ENCODE measurements at places on chromosomes 6 and 20.

DNA sequence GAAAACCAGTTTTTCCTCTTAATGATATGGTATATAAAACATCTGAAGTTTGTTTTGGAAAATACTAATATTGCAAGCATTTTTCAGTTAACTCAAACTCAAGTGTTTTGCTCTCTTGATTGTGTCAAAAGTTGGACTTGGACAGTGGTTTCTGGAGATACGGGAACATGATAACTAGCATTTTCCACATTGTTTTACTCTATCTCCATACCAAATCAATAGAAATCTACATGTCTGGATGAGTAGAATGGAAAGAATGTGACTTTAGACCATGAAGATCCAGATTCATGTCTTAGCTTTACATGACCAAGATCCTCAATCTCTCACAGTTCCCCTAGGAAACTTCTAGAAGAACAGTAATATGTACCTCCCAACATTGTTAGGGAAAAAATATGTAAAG is 22.2 kb upstream of the FBXO30 start:
- DNase-seq = no peak

GRCh38 chr20:15395457-15395856 is 1058.0 kb upstream of the FLRT3 start:
- DNase-seq = no peak

- no peak for DNase-seq
These were observed 23.5 kb upstream of the CMTR1 start for GRCh38 chr6:37409501-37409900.

DNA sequence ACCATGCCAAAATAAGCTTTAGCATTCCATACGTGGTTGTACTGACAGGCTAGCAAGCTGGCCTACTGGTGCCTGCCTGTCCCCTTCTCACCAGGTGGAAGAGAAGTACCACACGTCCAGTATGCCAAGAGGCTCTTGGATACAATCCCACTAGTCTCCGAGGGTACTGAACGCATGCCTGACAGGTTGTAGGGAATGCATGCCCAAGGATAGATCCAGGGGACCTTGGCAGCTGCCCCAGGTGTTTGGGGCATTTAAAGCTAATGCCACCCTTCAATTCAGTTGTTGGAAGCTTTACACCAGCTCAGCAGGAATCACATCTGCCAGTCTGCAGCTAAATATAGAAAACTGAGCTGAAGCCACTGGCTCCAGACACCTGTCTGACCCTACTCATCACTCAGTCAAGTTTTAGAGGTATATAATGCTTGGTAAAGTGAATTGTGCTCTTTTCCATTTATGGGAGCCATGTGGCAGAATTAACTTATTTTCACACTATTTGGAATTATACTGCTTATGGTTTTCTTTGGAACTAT is 4.9 kb downstream of the TUBB2B start:
- no peak for DNase-seq
